ENCODE measurements at places on chromosomes 16 and 17.
A peak's percentile ranks its signal among the peaks of the same experiment; 100 is the strongest.

- DNase-seq, result no peak
Observed at GRCh38 chr17:16328997-16329396, 24.3 kb downstream of the CENPV start.

GRCh38 chr16:12871784-12872183 is 29.6 kb upstream of the SHISA9 start:
- DNase-seq, result no peak

DNA sequence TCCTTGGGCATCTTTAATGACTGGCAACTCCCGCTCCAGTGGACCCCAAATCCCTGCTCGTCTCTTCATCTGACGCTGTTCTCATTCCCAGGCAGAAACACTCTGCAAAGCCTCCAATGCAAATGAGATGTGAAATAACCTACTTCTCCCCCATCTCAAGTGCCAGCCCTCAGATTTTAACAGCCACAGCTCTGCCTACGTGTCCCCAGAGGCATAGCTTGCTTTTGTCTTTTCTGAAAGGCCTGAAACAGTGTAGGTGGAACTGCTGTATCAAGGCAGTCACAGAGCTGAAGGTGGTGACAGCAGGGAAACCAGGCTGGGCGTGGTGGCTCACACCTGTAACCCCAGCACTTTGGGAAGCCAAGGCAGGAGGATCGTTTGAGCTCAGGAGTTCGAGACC is 14.7 kb downstream of the RPH3AL start:
- no peak for DNase-seq

GRCh38 chr17:61335845-61336655 is 63.6 kb upstream of the TBX2 start:
- peak; percentile 94 for DNase-seq

GRCh38 chr17:70375406-70375805 is 206.1 kb downstream of the KCNJ2 start:
- DNase-seq, result no peak

- DNase-seq, result no peak
Observed at GRCh38 chr17:20264996-20265395, 202.3 kb downstream of the LGALS9B start.

GRCh38 chr16:80971819-80972218 is 34.9 kb downstream of the CMC2 start:
- no peak for DNase-seq

DNA sequence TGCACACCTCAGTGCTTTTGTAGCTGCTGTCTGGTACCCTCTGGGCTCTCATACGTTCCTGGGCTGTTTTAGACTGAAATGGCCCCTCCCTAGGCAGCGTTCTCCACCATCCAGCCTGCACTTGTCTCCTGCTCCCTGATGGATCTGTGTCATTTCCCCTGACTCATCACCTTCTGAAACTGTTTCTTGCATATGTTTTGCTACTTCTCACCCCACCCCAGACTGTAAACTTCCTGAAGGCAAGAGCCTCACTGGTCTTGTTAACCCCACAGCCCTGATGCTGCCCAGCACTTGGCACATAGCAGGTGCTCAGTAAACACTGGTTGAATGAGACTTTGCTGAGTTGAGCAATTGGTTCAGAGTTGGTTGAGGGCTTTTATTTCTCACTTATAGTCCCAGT is 78.7 kb downstream of the CRISPLD2 start:
- no peak for DNase-seq

DNA sequence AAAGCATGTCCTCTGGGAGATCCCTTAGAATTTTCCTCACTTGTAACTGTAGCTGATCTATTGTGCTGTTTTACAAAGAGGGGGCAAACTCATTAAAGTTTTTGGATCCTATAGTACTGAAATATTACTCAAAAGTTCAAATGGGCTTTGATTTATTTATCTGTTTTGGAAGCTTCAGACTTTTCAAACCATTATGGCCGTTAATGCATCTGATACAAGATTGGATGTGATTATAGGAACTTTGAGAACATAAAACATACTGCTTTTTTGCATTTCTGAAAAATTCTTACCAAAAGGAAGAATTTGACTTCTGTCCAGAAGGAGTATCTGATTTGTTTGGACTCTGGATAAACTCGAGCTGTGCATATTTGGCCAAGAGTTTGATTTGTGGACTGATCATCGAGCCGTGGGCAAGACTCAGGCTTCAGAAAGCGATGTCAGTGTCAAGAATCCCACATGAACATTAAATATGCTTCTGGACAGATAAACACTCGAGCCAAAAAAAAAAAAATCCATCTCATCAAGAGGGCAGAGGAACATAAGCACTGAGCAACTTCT is 8.2 kb upstream of the MARCHF10 start:
- DNase-seq, result no peak

DNA sequence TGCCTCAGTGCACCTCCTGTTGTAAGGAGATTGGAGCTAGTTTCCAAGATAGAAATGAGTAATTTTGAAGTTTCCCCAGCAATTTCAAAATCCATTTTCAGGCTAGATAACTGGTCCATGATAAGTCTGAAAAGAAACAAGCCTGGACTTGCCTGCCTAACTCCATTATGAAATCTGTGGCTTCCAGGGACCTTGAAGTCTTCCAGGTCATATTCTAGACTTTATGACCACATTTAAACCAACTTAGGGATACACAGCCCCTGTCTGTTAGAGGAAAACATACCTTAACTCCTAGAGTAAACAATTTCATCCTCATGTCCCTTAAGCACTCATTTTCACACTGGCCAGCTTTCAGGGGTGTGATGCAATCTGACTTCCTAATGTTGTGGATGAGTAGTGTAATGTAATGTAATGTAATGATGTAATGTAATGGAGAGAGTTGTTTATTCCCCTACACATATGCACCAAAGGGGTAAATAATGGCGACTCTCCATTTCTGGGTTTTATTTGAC is 96.7 kb upstream of the FAM20A start:
- DNase-seq, result no peak

GRCh38 chr16:57670196-57670595 is 2.1 kb downstream of the ADGRG3 start:
- DNase-seq, result no peak

GRCh38 chr16:12881740-12882139 is 19.7 kb upstream of the SHISA9 start:
- DNase-seq, result no peak

GRCh38 chr17:611202-611601 is 103.4 kb downstream of the VPS53 start:
- DNase-seq, result no peak

DNA sequence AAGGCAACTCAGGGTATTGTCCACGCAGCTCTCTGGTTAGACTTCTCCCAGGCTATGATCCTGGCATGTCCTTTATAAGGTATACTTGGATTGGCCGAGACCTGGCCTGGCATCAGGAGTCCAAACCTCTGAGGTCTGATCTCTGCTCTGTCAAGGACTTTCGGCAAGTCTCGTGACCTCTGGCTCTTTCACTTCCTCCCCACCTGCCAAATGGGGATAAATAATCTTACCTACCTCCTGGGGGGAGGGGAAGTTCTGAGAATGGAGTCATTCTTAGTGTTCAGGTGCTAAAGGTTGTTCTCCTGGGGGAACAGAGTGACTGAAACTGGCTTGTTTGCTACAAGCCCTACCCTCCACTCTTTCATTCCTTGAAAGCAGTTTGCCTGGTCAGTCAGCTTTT is 7.6 kb downstream of the ATXN1L start:
- no peak for DNase-seq

DNA sequence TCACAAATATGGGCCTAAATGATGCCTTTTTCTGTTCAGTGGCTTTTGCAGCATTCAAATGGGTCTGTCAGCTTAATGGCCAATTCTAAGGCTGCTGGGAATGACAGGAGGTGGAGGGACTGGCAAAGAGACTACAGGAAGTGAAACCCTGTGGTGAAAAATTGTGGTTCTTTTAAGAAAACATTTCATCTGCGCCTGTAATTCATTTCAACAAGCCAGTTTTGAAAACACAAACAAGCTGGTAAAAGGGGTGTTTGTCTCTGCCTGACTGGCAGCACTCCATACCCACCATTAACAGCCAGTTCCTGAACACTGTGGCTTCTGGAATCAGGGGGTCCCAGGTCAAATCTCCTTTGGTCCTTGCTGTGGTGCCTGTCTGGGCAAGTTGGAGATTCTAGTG is 3.6 kb upstream of the KDM8 start:
- DNase-seq, result no peak

- peak; percentile 92 for DNase-seq
Observed at GRCh38 chr16:30609926-30610839, at the start of gene ZNF689. Gene ZNF689, minus strand, starts transcription at chr16:30610389. Its CDS starts 348 bp downstream, at chr16:30610041.

- no peak for DNase-seq
Observed at GRCh38 chr17:80608326-80608725, 63.7 kb downstream of the RPTOR start.

- DNase-seq, result no peak
Observed at GRCh38 chr17:81396278-81396721, 1.0 kb downstream of the BAHCC1 start.

DNA sequence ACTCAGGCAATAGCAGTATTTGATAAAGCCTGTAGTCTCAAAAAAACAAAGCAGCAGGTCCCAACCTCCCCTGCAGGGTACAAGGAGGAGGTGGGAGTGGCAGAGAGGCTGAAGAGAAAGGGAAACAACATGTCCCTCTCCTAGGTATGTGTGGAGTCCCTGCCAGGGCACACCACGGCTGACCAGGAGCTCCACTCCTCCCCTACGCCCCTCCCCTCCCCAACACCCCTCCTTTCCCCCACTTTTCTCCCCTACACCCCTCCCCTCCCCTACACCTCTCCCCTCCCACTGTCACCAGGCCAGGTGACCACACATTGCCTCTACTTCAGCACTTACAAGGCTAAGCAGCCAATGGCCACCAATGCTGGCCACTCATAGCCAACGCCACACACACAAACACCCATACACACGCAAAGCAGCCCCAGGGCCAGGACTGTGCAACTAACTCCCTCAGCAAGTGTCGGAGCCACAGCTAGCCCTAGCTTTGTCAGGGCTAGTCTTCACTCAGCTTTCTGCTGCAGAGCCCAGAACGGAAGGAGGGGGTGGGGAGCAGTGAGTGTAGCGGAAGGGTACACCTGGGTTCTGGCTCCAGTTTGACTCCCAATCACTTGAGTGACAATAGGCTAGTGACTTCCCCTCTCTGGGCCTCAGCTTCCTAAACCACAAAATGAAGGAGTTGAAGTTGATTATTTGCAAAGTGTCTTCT is 8.2 kb downstream of the CAVIN1 start:
- no peak for DNase-seq

DNA sequence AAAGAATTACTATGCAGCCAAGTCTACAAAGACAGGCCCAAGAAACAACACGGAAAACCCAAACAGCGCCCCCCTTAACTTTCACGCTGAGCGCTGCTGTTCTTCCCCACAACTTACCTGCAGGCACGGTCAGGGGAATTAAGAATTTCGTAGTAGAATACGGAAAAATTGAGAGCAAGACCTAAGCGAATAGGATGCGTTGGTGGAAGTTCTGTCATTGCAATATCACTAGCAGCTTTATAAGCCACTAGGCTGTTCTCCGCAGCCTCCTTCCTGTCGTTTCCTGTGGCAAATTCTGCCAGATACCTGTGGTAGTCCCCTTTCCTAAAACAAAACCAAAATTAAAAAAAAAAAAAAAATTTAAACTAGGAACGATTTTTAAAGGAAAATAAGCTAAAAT is 39.0 kb downstream of the YWHAE start:
- no peak for DNase-seq

DNA sequence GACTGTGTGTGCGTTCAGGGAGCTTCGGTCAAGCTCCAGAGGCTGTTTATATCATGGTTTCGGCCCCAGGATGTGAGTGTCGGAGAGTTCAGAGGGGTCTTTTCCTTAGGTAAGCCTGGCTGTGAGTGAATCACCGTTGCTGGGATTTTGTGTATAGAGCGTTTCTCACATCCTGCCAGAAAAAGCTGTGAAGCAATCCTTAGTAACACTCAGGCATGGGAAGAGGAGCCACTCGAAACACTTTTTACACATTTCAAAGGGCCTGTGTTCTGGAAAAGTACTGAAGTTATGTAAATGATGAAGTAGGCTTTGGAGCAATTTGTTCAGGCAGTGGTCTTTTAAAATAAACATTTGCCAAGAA is 662 bp downstream of the PGS1 start:
- no peak for DNase-seq

- no peak for DNase-seq
Observed at GRCh38 chr16:88661468-88661867, 1.4 kb downstream of the MVD start.

DNA sequence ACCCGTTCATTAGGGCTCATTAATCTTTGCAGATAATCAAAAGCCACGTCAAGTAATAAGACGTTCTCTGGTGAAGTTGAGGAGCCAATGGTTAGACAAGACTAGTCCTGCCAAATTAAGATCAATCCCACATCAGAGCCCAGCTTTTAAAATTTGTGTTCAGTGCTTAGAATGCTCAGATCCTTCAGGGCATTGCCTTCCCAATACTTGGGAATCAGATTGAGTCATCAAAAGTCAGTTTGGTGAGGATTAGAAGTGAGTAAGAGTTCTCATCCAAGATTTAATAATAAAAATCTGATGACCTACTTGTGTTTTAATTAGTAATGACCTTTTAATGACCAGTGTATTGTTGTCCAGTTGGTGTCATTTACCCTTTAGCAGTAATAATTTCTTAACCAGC is 19.8 kb downstream of the MAP2K4 start:
- no peak for DNase-seq

GRCh38 chr16:63187638-63188037 is 1151.4 kb upstream of the CDH8 start:
- DNase-seq, result no peak

DNA sequence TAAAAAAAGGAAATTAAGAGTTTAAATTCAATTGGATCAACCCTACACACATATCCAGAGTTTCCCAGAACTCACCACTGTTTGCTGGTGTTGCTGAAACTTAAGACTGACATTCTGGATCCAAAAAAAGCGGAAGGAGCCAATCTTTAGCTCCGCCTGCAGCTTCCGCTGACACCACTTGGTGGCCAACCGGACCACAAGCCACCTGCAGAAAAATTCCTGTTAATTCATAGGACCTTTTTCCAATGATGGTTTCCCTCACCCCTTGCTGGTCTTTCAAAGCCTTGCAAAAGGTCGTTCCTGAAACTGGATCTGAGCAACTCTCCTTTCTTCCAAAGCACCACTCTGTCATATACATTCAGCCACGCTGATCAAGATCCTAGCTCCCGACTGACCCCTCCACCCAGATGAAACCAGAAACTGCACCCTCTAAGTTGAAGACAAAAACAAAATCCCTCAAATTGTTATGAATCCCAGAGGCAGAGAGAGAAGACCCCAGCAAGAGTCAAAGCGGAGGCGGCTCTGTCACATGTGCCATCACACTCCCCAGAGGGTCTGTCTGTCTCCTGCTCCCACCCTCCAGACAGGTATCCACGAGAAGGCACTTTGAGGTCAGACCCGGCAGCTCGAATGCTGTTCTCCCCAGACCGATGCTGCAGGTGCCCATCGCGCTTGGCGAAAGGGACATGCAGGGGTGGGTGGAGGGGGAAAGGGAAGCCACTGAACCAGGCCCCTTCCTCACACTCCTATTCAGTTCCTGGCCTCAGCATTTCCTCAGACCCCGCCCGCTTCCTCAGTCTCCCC is 773 bp downstream of the BLTP2 start:
- DNase-seq, result no peak

GRCh38 chr17:7903154-7904103 is 12.7 kb downstream of the RNF227 start:
- DNase-seq, result no peak

Data from DMS 273 treated with DMSO at 0.1 percent for 48 hours (cell line).